ENCODE measurements at places on chromosomes 3 and 15. TPM values are rescaled to one million over a fixed set of nuclear protein-coding genes. Genes with fewer than 3 reads are reported as not detected.

DNA sequence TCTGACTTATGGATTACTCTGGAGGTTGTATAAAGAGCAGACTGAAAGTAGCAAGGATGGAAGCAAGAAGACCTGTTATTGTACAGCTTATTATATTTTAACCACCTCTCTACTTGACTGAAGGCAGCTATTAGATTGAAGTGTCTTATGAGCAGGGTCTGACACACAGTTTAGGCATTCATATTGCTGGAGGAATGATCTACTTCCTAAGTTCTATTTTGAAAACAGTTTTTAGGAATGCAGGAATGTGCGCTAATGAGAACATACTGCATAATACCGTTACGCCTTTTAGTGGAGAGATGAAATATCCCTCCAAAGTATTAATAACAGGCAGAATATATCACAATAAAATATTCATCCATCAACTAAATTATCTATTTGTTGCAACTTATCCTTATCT, 193.3 kb downstream of the ISL2 start:
- DNase-seq: no peak

DNA sequence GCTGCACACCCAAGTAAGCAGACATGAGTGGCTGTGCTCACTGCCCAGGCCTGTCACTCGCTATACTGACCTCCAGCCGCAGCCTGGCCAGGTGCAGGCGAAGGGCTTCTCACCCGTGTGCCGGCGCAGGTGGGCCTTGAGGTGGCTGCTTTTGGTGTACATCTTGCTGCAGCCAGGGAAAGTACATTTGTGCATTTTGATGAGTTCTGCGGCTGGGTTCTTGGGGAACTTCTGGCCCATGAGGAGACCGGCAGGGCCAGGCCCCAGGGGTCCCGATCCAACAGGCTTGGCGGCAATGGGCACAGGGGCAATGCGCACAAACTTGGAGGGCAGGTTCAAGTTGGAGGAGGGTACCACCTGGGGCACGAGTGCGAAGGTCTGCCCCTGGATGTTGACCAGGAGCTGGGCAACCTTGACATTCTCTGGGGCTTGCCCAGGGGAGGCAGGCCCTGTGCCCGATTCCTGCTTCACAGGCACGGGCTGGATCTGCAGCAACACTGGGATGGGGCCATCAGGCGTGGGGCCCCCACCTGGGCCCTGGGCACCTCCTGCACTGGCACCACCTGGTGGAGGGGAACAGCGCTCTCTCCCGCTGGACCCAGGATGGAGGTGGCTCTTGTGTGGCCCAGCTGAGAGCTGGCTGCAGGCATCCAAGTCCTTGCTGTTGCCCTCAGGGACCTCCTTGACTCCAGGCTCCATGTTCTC, 5.3 kb downstream of the KLF15 start:
- peak; percentile 76 for DNase-seq

DNA sequence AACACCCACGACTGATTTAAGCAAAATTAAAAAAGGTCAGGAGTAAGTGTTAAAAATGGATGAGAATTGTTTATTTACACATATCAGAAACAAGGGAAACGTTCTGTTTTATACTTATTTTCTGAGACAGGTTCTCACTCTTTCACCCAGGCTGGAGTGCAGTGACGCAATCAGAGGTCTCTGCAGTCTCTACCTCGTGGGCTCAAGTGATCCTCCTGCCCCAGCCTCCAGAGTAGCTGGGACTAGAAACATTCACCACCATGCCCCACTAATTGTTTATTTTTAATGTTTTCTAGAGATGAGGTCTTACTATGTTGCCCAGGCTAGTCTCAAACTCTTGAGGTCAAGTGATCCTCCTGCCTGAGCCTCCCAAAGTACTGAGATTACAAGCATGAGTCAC, 1080.3 kb downstream of the ROBO1 start:
- no peak for DNase-seq

- no peak for DNase-seq
These were observed 239.3 kb downstream of the CPNE4 start for GRCh38 chr3:131795390-131796090.

- no peak for DNase-seq
These were observed 41.6 kb downstream of the IMPG2 start for GRCh38 chr3:101278727-101279126.

DNA sequence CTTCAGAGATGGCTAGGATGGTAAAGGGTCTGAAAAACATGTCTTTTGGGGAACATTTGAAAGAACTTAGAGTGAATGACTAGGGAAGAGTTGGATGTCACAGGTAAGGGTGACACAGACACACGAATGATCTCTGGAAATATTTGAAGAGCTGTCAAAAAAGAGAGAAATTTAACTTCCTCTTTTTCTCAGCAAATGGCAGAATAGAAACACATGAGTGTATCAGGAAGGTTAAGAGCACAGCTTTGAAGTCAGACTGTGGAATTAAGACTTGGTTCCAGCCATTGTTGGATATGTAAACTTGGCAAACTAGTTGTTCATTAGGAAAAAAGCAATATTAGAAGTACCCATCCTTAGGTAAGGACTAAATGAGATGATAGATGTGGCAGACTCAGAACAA, 117.7 kb downstream of the IMPG2 start:
- DNase-seq: no peak

GNAT1 gene
- total RNA-seq: not detected

CLRN1 gene
- not detected for total RNA-seq

HIGD2B gene
- total RNA-seq: not detected

C2CD4B gene
- 2.0 TPM for total RNA-seq

TEX9 gene
- total RNA-seq: 2.4 TPM

DISP2 gene
- 0.05 TPM for total RNA-seq

RPL29 gene
- total RNA-seq: 657 TPM

LAMB2 gene
- total RNA-seq: 503 TPM

KBTBD13 gene
- 0.37 TPM for total RNA-seq

All from posterior vena cava (tissue), 2 donors.